T-cell (primary cell): ENCODE measurements at places on chromosomes 5 and 9.

DNA sequence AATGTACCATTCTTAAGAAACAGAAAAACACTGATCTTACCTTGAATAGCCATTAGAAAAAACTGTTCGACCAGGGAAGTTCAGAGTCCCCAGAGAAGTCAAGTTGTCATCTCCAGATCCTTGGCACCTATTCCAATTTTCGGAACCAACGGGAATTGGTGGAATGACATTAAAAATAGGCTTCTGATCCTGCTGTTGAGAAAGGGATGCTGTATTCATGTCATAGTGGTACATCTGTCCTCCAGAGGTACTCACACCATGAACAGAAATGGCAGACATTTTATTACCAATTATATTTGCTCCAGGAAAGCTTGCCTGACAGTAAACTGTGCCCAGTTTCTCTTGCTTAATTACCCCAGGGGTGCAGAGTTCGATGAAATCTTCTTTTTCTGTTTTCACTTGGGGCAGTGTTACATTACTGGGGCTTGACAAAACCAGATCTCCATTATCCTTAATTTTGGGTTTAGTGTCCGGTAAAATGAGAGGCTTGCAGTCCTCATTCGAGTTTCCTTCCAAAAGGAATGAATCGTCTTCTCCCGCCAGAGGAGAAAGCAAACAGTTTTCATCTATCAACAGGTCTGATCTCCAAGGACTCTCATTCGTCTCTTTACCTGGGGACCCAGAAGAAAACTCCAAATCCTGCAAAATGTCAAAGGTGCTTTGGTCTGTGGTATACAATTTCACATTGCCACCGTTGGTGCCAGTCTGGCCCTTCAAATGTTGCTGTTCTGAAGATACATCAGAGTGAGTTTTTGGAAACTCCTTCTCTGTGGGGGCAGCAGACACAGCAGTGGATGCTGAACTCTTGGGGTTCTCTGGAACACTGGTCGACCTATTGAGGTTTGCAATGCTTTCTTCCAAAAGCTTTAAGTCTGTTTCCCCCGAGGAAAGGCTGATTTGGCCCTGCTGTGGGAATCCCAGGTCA is 3.6 kb downstream of the NR3C1 start:
- DNase-seq = no peak

GRCh38 chr9:22228542-22228941 is 218.1 kb upstream of the DMRTA1 start:
- DNase-seq = no peak

DNA sequence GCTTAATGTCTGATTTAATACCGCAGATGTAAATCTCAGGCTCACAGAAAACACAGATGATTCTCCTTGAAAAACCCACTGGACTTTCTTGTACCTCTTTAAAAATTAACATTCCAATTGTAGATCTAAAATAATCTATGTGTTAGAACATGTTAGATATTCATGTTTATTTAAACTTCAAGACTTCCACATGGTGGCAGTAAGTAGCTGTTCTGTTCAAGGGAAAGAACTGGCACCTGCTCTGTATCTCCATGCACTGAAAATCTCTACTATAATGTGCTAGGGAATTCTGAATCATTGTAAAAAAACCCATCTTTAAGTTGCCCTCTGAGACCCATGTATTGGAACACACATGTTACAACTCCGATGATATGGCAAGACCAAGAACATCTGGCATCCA is 366.9 kb downstream of the DMRTA1 start:
- DNase-seq = no peak

DNA sequence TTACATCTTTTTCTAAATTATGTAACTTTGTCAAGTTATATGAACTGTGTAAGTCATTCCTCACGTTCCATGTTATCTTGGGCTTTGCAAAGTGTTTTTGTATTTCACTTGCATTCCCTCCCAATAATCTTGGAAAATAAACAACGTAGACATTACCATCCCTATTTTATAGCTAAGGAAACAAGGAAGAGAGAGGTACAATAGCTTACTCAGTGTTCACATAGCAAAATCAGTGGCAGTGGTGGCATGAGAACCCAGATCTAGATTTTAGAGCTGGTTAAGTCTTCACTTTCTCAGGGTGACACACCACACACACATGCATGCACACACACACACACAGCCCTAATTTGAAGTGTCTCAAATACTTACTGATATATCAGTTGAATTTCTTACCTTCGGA is 34.1 kb downstream of the NSA2 start:
- DNase-seq = no peak

GRCh38 chr5:171314728-171315385 is 5.8 kb downstream of the TLX3 start:
- no peak for DNase-seq

DNA sequence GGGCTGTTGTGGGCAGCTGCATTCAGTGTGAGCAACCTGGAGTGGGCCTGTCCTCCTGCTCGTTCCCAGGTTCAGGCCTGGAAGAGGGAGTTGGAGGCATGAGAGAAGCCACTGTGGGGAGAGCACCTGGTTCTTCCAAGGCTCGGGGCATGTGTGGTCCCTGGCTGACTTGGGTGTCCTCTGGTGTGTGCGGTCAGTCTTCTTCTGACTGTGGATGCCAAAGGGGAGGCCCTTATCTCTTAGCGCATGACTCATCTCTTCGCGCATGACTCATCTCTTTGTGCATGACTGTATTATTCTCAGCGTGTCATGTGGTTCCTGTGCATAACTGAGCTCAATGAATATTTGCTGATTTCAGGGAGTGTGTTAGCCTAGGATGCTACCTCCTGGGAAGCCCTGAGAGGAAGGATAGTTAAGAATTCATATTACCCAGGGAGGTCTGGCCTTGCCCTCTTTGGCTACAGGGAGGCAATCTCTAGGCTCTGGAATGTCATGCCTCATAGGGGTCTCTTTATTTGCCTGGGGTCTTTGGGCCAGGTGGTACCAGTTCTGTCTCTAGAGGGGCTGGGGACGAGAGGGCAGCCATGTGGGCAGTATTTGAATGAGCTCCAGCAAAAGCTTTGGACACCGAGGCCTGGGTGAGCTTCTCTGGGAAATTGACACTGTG is 188.7 kb downstream of the HSPA4 start:
- no peak for DNase-seq

DNA sequence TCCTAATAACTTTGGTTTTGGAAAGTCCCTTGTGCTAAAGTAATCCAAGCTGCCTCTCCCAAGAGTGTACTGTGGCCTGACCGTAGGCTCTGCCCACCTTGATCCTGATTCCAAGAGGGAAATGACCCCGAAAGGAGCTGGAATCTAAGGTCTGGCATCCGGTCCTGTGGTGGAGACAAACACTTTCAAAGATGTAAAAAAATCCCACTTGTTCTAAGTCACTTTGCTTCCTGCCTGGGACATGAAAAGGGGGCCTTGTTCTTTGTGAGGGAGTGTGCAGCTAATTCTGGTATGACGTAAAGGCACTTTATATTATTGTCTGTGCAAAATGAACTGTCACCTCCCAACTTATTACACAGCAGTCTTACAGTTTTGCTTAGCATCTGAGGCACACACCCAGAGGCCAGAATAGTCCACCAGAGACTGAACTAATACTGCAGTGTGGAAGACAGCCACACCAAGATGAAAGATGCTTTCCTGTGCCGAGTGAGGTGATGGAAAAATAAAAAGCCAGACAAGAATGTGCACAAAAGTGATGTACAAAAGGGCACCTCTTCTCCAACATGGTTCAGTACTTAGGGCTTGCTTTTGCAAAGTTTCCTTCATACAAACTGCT is 128.7 kb downstream of the SLC12A2 start:
- no peak for DNase-seq

DNA sequence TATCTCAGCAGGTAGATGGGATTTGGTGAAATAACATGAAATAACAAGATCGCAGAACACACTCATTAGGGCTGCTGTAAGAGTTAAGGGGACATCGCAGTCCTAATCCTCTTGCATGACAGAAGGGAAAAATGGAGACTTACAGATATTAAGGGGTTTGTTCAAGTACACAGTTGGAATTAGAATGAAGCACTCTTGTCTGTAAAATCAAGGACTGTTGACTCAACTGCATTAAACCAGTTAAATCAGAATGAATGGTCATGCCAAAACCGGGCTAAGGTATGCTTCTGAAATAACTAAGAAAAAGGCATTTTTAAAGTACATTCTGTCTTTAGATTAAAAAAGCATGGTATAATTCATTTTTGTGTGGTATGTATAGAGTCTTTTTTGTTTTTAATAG is 95.9 kb downstream of the FBXL7 start:
- no peak for DNase-seq

- no peak for DNase-seq
Measured at GRCh38 chr9:130627051-130627450, 37.3 kb upstream of the PRDM12 start.

GRCh38 chr9:7196467-7196866 is 438.7 kb downstream of the KDM4C start:
- no peak for DNase-seq

DNA sequence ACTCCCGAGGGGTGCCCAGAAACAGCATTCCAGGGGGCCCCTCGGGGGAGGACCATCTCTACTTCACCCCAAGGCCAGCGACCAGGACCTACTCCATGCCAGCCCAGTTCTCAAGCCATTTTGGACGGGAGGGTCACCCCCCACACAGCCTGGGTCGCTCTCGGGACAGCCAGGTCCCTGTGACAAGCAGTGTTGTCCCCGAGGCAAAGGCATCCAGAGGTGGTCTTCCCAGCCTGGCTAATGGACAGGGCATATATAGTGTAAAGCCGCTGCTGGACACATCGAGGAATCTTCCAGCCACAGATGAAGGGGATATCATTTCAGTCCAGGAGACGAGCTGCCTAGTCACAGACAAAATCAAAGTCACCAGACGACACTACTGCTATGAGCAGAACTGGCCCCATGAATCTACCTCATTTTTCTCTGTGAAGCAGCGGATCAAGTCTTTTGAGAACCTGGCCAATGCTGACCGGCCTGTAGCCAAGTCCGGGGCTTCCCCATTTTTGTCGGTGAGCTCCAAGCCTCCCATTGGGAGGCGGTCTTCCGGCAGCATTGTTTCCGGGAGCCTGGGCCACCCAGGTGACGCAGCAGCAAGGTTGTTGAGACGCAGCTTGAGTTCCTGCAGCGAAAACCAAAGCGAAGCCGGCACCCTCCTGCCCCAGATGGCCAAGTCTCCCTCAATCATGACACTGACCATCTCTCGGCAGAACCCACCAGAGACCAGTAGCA is 83.9 kb downstream of the GOLPH3 start:
- DNase-seq = no peak

GRCh38 chr5:127935398-127935797 is 148.2 kb upstream of the SLC12A2 start:
- no peak for DNase-seq

DNA sequence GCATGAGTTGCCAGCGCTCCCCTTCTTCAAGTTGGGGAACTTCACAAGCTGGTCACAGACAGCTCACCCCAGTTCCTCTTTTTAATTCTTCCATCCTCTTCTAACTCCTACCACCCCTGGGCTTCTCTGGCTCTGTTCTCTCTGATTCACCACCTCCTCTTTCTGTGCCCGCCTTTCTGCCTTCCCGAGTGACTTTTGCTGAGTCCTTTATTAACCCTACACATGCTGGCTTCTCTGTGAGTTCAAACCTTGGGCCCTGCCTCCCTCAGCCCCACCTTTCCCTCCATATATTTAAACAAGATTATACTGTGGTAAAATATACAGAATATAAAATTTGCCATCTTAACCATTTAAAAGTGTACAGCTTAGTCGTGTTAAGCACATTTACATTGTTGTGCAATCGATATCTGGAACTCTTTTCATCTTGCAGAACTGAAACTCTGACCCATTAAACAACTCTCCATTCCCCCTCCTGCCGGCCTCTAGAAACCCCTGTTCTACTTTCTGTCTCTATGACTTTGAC is 32.0 kb downstream of the SLC46A2 start:
- DNase-seq = no peak

GRCh38 chr5:178247481-178248456 is 15.2 kb upstream of the PHYKPL start:
- no peak for DNase-seq

- DNase-seq = no peak
Measured at GRCh38 chr9:19113964-19114679, 11.4 kb upstream of the HAUS6 start.

GRCh38 chr9:117002686-117003085 is 315.6 kb downstream of the TRIM32 start:
- no peak for DNase-seq

DNA sequence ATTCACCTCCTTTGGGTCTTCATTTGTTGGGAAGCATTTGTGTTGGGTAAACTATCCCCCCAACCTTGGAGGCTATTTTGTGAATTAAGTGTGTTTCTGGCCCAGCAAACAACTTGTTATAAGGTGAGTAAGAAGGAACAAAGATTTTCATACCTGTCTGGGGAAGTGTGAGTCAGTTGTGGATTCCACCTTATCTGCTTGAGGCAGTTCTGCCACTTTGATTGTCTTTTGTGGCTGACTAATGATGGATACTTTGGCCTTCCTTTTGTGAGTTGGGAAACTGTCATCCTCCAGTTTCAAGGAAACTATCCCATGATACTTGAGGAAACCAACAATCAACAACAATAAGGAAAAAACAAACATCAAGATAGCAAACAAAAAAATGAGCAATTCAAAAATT is 24.6 kb upstream of the CER1 start:
- no peak for DNase-seq

GRCh38 chr5:45532826-45533624 is 163.2 kb downstream of the HCN1 start:
- DNase-seq = no peak

GRCh38 chr5:168238463-168238862 is 53.0 kb upstream of the WWC1 start:
- DNase-seq = no peak

DNA sequence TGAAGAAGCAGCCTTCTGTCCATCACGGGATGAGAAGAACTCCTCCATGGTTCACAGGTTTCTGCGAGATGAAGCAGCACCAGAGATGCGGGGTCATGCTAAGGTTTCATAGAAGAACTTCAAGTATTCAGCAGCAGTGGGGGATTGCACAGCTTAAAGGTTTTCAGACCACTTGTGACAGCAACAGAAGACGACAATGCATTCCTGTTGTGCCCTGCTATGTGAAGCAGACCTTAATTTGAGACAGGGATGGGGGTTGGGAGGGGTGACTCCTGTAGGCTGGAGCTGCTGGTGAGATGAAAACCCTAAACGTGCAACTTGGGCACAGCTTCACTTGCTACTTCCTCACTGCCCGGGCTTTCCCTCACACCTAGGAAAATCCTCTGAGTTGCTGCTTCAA is 256.0 kb downstream of the SLIT3 start:
- no peak for DNase-seq

- no peak for DNase-seq
Measured at GRCh38 chr9:124747065-124747464, 24.0 kb downstream of the NR6A1 start.

GRCh38 chr9:131282688-131283422 is 6.5 kb upstream of the FAM78A start:
- no peak for DNase-seq
